ENCODE measurements at places on chromosomes 2 and 18.

GRCh38 chr2:209331291-209331844, 92.5 kb upstream of the MAP2 start:
- DNase-seq = no peak

- DNase-seq = no peak
These were observed 45.5 kb upstream of the MSH2 start for GRCh38 chr2:47357483-47357882.

GRCh38 chr2:170739048-170739447, 23.9 kb downstream of the SP5 start:
- DNase-seq = no peak

GRCh38 chr18:13415736-13416135, 197.2 kb downstream of the LDLRAD4 start:
- no peak for DNase-seq
